ENCODE measurements at places on chromosomes 12 and 14. TPM values are rescaled to one million over a fixed set of nuclear protein-coding genes. Genes with fewer than 3 reads are reported as not detected.

The ABCC9 gene
- 104 TPM for total RNA-seq

The AQP2 gene
- total RNA-seq: not detected

The LLPH gene
- 19.6 TPM for total RNA-seq

The IFI27 gene
- total RNA-seq: 5.6 TPM

The FAIM2 gene
- total RNA-seq: 3.6 TPM

The EMP1 gene
- total RNA-seq: 70.0 TPM

The ANKRD33 gene
- 0.04 TPM for total RNA-seq

The RTL1 gene
- 12.8 TPM for total RNA-seq

The SMIM41 gene
- 0.13 TPM for total RNA-seq

The PLEK2 gene
- 0.22 TPM for total RNA-seq

The CLEC9A gene
- 0.18 TPM for total RNA-seq

The BMP4 gene
- total RNA-seq: 16.4 TPM

The GPR84 gene
- not detected for total RNA-seq

The AICDA gene
- 0.40 TPM for total RNA-seq

The RHEBL1 gene
- 1.2 TPM for total RNA-seq

The SIRT4 gene
- total RNA-seq: 6.3 TPM

The TPPP2 gene
- 0.44 TPM for total RNA-seq

The REP15 gene
- total RNA-seq: 1.3 TPM

The SLC22A17 gene
- 15.5 TPM for total RNA-seq

The AKAP5 gene
- 0.27 TPM for total RNA-seq

The PAN2 gene
- total RNA-seq: 39.8 TPM

The ACOT6 gene
- not detected for total RNA-seq

The WIF1 gene
- total RNA-seq: 12.8 TPM

The GUCY2C gene
- total RNA-seq: not detected

The LRRC23 gene
- 5.7 TPM for total RNA-seq

The TAS2R13 gene
- 1.5 TPM for total RNA-seq

The TPH2 gene
- total RNA-seq: not detected

The SLC10A1 gene
- not detected for total RNA-seq

The CLEC4E gene
- 0.09 TPM for total RNA-seq

The DHRS2 gene
- total RNA-seq: 0.09 TPM

The PTHLH gene
- 2.5 TPM for total RNA-seq

The PTGDR gene
- total RNA-seq: 0.40 TPM

The APPL2 gene
- 26.6 TPM for total RNA-seq

The MYL2 gene
- 113 TPM for total RNA-seq

The HOXC13 gene
- total RNA-seq: 0.04 TPM

The SYT1 gene
- 2.5 TPM for total RNA-seq

The GSC gene
- 2.9 TPM for total RNA-seq

The CLEC4A gene
- total RNA-seq: 2.5 TPM

The ADAM21 gene
- total RNA-seq: 0.09 TPM

The CMA1 gene
- 0.13 TPM for total RNA-seq

Measured in muscle of leg (tissue), 16 donors.